GM23248 (cell line): ENCODE measurements at places on chromosomes 4 and X. TPM values are rescaled to one million over a fixed set of nuclear protein-coding genes. Genes with fewer than 3 reads are reported as not detected.

The GCNA gene
- 2.2 and 2.5 TPM in 2 replicates for total RNA-seq

The LAP3 gene
- 63.6 and 75.4 TPM in 2 replicates for total RNA-seq

The HSPA4L gene
- 1.3 and 1.4 TPM in 2 replicates for total RNA-seq

The PTPN13 gene
- total RNA-seq, result 42.7 and 43.2 TPM in 2 replicates

The CDKL5 gene
- 2.0 and 3.0 TPM in 2 replicates for total RNA-seq

The DDIT4L gene
- total RNA-seq, result 2.3 and 3.2 TPM in 2 replicates

The BTK gene
- total RNA-seq, result not detected in 2 replicates

The PPP3CA gene
- 42.3 and 57.0 TPM in 2 replicates for total RNA-seq

The HS6ST2 gene
- not detected in 2 replicates for total RNA-seq

The F8A3 gene
- total RNA-seq, result 0.32 TPM in 1 of 2 replicates, not detected in the other

The HEPH gene
- total RNA-seq, result 28.2 and 42.4 TPM in 2 replicates

The CC2D2A gene
- 10.2 and 19.5 TPM in 2 replicates for total RNA-seq
